ENCODE measurements at places on chromosomes 12 and 14.

- no peak for DNase-seq
Measured at GRCh38 chr12:119005913-119006312, 24.6 kb downstream of the SRRM4 start.

- no peak for DNase-seq
Measured at GRCh38 chr14:100058777-100059437, 6.3 kb upstream of the EVL start.

DNA sequence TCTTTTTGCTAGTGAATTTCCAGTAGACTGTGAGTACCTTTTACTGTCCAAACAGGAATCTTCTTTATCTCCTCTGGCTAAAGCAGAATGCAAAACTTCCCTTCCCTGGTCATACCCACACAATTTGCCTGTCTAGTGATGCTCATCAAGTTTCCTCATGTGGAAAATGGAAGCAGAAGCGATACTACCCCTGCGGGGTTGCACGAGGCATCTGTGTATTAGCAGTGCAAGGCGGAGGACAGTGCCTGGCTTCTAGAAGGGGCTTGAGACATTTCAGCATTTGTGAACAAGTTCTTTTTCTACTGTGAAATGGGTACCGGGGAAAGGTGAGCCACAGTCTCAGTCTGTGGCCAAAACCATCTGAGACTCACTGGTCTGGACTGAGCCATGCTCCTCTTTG lies 340.9 kb downstream of the AACS start:
- no peak for DNase-seq

DNA sequence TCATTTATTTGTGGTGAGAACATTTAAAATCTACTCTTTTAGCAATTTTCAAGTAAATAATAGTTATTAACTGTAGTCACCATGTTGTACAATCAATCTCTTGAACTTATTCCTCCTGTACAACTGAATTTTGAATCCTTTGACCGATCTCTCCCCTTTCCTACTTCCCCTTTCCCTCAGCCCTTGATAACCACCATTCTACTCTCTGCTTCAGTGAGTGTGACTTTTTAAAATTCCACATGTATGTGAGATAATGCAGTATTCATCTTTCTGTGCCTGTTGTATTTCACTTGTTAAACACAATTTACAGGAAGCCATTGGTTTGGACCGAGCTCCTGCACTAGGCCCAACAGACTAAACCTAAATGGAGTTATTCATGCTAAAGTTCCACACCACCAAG lies 458.9 kb upstream of the PDE3A start:
- DNase-seq: no peak

DNA sequence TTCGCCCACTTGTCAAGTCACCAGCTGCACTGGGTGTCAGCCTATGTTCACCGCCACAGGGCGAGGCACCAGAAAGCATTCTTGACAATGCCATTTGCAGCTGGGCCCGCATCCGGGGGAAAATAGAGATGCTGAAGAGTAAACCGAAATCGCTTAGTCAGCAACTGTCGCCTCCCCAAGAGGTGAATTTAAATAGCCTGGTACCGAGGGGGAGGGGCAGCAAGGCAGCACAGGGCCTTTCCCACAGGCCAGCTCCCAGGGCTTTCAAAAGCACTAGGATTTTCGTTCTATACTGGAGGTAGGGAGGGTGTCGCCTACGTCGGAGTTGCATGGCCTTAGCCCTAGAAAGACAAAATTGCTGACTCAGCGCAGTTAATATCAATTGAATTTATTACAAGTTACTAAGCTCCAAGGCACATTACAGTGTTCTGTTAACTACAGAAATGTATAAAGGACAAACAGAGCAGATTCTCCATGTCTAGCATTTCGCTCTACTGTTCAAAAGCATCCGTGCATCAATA lies 4.3 kb downstream of the IRF2BPL start:
- no peak for DNase-seq

DNA sequence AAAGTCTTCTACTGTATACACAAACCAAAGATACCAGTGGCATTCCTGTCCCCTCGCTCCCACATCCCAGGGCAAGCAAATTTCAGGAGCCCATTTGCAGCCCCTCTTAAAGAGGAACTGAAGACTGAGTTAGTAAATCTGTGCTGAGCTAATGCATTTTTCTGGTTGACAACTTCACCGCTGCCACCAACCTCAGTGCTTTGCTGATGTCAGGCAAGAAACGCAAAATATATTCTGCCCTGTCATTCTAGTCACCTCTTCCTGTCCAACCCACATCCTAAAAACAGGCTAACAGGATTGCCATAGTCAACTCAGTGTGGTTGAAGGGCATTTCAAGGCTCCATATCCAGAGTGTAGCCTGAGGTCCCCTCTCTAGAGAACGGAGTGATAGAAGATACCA lies 59.4 kb upstream of the FICD start:
- no peak for DNase-seq

GRCh38 chr12:57716305-57716704 lies 22.2 kb downstream of the AGAP2 start:
- DNase-seq: no peak

GRCh38 chr12:57460841-57461275 lies 1.3 kb downstream of the GLI1 start:
- no peak for DNase-seq

GRCh38 chr12:131415781-131416180 lies 295.1 kb upstream of the SFSWAP start:
- DNase-seq: no peak

DNA sequence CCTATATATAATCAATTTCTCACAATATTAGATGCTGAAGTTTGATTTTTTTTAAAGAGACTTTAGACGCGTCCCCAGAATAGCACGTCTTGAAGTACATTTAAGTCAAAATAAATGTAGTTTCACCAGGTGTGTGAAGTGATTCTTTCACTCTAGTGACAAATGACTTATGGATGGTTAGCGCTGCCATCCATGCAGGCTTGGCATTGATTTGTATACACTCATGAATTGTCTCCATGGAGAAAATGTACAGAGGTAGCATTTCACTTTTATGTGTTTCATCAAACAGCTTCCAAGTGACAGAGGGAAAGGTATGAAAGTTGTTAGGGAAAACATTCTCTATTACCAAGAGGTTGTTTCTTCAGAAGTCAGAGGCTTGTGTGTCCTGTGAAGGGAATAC lies 360.8 kb downstream of the PDZRN4 start:
- no peak for DNase-seq

DNA sequence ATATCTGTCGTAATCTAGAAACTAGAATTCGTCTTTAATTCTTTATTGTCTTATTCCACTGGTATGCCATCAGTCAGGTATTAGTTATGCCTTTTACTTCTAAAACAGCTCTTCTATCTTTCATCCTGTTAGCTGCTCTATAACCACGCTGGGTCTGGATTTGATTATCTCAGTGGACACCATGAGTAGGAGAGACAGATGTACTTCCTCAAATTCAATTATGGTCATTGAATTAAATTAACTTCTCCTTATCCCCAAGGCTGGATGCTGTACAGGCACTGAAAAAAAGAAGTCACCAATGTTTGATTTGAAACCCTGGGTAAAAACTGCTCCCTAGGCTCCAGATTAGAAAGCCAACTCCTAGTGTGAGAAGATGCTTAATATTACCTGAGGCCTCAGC lies 107.3 kb downstream of the PIK3C2G start:
- DNase-seq: no peak

GRCh38 chr14:94342334-94342934 lies 19.3 kb upstream of the SERPINA6 start:
- peak; percentile 91 for DNase-seq

DNA sequence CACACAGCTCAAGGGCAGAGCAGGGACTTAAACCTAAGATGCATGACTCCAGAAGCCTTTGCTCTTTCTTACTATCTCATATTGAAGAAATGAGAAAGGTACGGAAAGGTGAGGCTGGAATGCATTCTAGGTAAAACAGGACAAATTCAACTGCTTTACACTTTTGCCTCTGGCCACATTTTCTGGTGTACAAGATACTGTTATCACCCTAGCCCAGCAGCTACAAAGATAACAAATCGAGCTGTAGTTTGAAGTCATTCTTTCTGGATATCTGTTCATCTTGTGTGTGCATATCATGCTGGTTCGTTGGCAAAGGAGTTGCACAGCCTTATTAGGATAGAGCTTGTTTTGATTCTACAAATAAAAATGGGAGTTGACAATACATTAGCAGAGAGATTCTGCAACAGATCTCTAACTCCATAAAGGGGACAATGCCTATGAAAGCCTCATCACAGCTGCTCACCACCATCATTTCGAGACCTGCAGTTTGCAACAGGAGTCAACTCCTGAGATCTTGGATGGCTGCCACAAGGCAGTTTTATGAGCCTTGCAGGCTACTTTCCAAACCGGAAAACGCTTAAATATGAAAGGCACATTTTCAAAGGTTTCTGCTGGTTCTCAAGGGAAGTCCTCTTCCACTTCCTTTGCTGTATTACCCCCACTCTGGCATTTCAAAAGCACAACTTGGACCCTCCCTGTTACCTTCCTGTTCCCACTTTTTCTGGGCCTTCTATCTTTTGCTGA lies 64.9 kb downstream of the STXBP6 start:
- DNase-seq: peak; percentile 62

GRCh38 chr12:5248230-5248629 lies 183.7 kb upstream of the NTF3 start:
- DNase-seq: no peak

DNA sequence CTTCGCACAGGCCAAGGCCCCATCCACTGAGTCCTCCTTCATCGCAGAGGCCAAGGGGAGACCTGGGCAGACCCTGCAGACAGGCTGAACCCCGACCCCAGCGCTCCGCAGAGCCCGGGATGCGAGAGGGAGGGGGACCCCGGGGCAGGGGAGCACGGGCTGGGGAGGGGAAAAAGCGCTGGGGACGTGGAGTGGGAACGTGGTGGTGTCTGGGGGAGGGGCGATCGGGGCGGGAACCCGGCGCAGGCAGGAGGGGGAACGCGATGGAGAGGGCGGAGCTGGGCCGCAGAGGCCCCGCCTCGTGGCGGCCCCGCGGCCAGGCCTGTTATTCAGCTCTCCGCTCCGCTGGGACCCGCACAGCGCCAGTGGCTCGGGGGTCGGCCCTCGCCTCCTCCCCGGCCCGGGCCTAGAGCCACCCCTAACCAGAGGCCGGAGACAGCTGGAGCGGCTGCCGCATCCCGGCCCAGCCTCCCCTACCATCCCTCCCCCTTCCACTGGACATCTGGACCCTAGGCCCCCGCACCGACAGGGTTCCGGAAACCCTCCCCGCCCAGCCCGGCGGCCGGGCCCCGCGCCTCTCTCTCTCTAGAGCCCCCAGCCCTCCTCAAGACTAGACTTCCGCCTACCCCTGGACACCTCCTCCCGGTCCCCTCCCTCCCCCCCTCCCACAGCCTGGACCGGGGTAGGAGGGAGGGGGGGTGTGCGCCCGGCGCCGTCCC lies at the start of gene ARHGEF25:
Gene ARHGEF25 (plus strand): TSS at position 328 of the 719 bp plus-strand sequence. CDS start 460 bp downstream, outside the sequence.
- DNase-seq: peak; percentile 86

- DNase-seq: no peak
Measured at GRCh38 chr12:49933796-49934195, 16.7 kb upstream of the AQP2 start.

- no peak for DNase-seq
Measured at GRCh38 chr12:109642506-109643132, 69.0 kb downstream of the MVK start.

GRCh38 chr12:117646520-117646919 lies 285.1 kb upstream of the NOS1 start:
- DNase-seq: no peak

GRCh38 chr12:19222558-19222957 lies 93.0 kb downstream of the PLEKHA5 start:
- no peak for DNase-seq

DNA sequence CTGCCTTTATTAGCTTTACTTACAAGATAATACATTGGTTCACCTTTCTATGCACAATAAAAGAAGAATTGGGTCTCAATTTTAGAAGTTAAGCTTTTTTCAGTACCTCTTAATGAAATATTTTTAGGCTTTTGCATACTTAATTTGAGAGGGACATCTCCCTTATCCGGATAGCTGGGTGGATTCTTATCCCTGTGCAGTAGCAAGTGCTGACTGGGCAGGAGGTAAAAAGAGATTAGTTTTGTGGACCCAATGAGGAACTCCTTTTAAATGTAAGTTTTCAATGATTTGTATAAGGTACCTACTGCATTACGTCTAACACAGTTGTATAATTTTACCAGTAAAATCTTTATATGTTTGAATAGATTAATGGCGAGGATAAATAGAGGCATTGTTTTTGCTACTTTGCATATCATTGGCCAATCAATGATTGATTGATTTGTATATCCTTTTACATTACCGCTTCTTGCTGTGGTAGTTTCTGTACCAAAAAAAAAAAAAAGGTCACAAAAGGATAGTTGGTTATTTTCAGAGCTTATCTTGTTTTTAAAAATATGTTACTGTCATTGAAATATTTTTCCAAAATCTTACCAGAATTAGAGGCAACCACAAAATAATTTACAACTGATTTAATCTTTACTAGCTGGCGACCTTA lies 2.2 kb downstream of the CPSF6 start:
- DNase-seq: no peak

DNA sequence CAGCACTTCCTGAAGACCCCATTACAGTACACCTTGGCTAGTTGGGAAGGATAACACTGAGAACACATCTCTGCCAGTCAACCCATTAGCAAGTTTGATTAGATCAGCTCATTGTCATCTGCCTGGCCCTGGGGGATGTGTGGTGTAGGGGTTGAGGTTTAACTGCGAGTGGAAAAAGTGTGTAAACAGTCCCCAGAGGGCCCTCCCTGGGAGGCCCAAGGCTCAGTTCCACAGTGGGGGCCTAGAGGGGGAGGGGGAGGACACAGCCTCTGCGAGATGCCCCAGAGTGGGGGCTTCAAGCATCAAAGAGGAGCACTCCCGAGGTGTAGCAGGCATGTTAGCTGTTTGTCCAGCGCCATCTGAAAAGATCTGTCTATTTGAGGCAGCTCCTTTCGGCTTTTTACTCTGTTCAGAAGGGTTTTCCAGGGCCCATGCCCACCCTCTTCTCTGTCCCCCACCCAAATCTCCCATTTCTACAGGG lies 344 bp downstream of the LPAR5 start:
- DNase-seq: no peak

GRCh38 chr12:93784339-93785086 lies 107.3 kb downstream of the CRADD start:
- DNase-seq: peak; percentile 68

DNA sequence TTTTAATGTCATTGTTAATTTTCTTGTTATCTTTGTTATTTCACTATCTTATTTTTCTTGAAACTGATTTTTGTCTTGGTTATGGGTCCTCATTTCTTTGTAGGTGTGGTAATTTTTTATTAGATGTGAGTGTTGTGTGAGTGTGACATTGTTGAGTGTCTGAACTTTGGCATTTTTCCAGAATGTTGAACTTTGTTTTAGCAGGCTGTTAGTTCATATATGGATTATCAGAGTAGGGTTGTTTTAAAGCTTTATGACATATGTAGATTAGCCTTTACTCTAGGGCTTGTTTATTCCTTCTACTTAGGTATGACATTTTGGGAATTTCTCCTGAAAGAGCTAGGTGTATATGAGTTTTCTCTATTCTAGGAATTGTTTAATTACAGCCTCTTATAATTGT lies 103.9 kb downstream of the ARID2 start:
- DNase-seq: no peak

DNA sequence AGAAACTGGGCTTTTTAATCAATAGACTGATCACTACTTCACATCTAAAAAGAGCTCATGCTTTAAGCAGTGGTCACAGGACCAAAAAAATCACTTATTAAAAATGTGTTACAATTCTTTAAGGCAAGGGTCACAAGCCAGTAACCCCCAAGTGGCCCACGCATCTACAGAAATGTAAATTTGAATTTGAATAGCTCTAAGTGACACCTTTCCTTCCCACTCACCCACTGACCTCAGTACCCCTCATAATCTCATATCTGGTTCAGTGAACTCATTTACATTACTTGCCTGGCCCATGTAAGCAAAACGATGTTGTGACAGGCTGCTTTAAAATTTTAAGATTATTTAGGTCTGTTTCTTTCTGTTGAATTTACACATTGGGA lies 27.4 kb downstream of the NELL2 start:
- no peak for DNase-seq

- no peak for DNase-seq
Measured at GRCh38 chr12:33653362-33653761, 213.7 kb upstream of the SYT10 start.

Data from ureter (tissue), 1 donor.